ENCODE measurements at places on chromosomes 3 and 15. TPM values are rescaled to one million over a fixed set of nuclear protein-coding genes. Genes with fewer than 3 reads are reported as not detected.

LRRC3B gene
- not detected for total RNA-seq

MKRN2OS gene
- total RNA-seq = not detected

THBS1 gene
- total RNA-seq = 241 TPM

LRRC31 gene
- not detected for total RNA-seq

TUSC7 gene
- total RNA-seq = not detected

ARHGEF26 gene
- total RNA-seq = 4.6 TPM

PIF1 gene
- 6.2 TPM for total RNA-seq

DLEC1 gene
- total RNA-seq = not detected

KLHL40 gene
- not detected for total RNA-seq

PLA2G4B gene
- under 0.01 TPM for total RNA-seq

GCSAM gene
- not detected for total RNA-seq

CIDEC gene
- total RNA-seq = not detected

UROC1 gene
- not detected for total RNA-seq

SERINC4 gene
- not detected for total RNA-seq

CCR8 gene
- total RNA-seq = not detected

GOLGA8Q gene
- total RNA-seq = 0.24 TPM

C3orf85 gene
- total RNA-seq = not detected

MAGEL2 gene
- total RNA-seq = 0.52 TPM

PPM1L gene
- 3.4 TPM for total RNA-seq

NEO1 gene
- total RNA-seq = 16.2 TPM

TAMM41 gene
- 8.4 TPM for total RNA-seq

ACP3 gene
- total RNA-seq = 3.9 TPM

ERC2 gene
- 1.4 TPM for total RNA-seq

OSTN gene
- not detected for total RNA-seq

GOLGA6L7 gene
- not detected for total RNA-seq

HHATL gene
- total RNA-seq = not detected

Measured in epithelial cell of alveolus of lung (primary cell).